Eye (tissue), 1 donor: ENCODE measurements at places on chromosomes 2 and 18.

- no peak for DNase-seq
These were observed 27.4 kb downstream of the HS6ST1 start for GRCh38 chr2:128291161-128291843.

DNA sequence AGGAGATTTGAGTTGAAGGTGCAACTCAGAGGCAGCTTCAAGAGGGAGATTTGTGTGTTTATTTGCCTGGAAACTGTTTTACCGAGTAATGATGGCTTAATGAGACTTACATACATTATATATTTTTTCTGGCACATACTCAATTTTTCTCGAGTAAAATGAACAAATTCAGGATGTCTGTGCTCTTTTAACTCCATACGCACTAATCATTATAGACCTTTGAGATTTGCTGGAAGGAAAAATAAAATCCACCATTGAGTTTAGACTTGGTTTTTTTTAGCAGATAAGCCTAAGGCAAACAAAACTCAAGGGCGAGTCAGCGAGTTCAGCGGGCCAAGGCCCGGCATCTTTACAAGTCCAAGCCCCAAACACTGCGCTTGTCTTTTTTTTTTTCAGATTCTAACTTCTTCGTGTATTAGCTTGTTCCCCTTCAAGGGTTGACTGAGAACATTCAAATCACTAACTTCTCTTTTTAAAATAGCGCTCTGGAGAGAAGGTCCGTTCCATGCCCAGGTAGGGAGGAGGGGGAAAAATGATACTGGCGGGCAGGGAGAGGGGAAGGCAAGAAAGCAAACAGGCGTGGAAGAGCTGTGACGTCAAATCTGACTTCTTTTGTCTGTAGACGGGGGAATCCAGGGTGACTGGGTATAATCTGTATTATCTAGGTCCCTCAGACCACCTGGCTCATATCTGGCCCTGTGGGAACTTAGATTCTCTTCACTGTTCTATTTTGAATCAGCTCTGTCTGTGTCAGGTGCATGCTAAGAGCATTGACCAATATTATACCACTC, 72.7 kb upstream of the MAP3K20 start:
- peak; percentile 6 for DNase-seq

DNA sequence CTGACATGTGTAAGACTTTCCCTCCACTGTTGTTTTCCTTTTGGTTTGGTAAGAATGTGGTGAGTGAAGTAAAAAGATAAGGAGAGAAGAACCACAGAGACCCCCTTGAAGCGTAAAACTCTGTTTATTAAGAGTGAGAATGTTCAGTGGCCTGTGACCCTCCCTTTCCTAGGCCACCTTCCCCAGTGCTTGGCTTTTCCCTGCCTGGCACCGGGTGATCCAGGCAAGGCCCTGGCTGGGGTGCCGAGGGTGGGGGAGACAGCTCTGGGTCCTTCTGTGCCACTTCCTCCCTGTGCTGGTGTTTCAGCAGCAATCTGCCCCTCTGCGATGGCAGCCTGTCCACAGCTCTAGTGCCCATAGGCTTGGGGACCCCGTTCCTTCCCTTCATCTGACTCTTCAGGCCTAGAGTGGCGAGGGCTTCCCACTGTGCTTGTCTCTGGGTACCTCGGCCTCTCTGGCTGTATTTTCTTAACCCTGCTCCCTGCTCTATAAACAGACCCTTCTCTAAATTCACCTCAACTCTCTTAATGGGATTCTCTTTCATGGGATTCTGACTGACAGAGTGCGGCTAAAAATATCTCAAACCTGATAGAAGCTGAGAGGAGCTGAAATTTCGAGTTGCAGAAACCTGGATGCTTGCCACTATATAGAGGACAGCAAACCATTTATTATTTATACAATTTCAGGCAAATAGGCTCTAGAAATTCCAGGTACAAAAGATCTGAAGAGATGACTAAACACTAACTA, 461.0 kb downstream of the DLGAP1 start:
- no peak for DNase-seq

GRCh38 chr2:71951718-71952404, 195.8 kb downstream of the CYP26B1 start:
- DNase-seq = no peak

- DNase-seq = peak; percentile 12
These were observed 246.8 kb downstream of the TMEM182 start for GRCh38 chr2:103008586-103008985.

GRCh38 chr18:34847408-34847807, 137.3 kb downstream of the DTNA start:
- no peak for DNase-seq

DNA sequence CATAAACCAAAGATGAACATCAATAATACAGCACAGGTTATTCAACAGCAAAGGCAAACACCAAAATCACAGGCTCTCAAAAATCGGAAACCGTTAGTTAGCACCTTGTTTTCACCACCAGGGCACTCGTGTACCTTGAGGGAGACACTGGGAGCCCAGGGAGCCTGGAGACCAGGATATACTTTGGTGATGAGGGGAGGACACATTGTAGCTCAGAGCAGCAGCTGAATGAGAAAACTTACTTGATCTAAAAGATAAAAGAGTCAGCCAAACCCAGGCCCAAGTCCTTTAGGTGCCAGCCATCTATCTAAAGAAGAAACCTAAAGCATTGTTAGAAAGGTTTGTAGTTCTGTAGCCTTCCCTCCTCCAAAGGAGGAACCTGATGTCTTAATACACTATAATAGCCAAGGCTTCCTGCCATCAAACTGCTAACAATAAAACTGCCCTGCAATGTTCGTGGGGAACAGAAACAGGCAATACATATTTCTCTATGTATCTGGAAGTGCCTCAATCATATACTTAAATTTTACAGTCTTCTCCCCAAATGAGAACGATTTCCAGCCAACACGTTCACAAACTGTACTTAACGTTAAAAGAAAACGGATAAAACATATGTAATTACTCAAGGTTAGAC, 19.3 kb downstream of the BCL11A start:
- peak; percentile 30 for DNase-seq

- DNase-seq = no peak
These were observed 134.8 kb downstream of the SLC8A1 start for GRCh38 chr2:40317046-40317445.

DNA sequence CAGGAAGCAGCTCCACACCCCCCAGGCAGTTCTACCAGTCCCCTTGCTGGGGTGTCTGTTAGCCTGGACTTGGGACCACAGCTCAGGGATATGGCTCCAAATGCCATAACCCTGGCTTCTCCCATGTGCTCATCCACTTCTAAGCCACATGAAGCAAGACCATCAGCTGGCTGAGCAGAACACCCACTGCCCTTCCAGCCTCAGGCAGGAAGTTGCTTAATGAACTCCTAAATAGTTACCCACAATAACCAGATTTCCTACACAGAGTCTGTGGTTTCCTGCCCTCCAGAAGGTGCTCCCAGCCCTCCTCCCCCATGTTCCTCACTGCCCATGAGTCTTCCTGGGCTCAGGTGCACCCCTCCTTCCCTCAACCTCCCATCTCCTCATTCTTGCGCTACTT, 98.3 kb upstream of the EPC2 start:
- DNase-seq = no peak

DNA sequence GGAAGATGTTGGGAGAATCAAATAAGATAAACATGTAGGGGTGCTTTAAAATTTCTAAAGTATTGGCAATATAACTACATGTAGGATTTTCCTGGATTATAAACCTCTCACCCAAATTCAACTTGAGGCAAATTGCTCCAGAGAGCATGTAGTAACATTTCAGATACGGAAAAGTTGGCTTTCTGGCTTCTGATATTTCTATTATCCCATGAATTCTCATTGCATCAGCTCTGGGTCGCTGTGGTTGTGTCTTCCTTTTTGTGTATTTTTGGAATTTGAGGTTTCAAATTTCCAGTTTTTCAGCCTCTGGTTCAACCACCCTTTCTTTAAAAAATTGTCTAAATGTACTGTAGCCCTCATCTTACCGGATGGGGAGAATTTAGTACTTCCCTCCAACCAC, 32.3 kb downstream of the TGIF1 start:
- DNase-seq = no peak

GRCh38 chr2:29025711-29026110, 44.6 kb downstream of the TOGARAM2 start:
- no peak for DNase-seq

DNA sequence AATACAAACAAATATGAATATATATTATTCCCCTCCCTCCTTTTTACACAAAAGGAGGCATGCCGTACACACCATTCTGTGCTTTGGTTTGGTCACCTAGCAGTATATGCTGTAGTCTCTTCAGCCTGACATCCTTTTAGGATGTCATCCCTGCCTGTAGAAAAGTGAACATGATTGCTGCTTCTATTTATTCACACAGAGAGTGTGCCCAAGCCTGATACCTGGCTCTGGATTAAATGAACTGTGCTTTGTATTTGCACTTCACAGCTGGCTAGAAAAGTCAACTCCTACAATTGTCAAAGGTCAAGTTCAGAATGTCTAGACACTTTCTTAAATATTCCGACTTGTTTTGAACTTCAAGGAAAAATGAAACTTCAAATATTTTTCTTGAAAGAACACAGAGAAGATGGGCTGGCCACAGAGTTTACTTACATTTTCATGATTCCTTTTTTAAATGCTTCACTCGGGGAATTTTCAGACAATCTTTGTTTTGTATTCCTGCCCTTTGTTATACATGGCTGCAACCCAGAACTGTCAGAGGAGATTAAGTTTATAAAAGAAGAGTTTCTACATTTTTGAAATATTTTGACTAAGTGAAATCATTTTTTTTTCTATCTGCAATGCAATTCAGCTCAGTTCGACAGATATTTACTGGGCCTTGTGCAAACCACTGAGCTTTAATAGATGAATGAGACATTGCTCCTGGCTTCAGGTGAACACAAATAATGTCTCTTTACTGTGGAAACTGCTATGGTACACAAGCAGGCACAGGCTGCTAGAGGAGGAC, 33.5 kb downstream of the DAPL1 start:
- DNase-seq = peak; percentile 87

GRCh38 chr18:24080861-24081260, 58.0 kb upstream of the CABYR start:
- no peak for DNase-seq

DNA sequence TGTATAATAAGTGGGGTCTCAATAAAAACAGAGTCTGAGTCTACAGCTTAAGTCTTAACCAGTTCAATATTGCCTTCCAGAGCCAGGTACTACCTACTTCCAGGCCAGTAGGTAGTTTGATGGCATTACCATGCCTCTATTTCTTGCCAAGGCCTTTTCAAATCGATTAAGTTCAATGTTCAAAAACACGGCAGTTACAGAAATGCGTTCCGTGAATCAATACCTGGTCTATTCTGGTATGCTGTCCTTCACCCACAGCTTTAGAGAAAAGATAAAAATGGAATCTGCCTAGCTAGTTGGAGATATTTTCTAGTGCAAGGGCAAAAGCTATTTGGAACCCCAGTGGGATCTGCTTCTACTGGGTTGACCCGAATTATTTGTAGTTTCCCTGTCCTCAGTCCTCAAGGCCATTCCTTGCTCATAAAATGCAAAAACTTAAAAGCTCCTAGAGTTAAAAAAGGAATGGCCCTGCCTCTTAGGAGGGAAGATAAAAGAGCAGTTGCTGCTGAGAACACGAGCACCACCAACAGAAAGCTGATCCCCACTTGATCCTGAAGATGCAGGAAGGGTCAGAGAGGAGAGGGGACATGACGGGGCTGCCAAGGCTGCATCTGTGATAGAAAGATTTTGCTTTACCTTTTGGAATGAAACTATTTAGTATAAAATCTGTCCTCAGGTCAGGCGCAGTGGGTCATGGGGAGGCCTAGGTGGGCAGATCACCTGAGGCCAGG, 109.6 kb upstream of the SCG2 start:
- DNase-seq = no peak

GRCh38 chr2:69576880-69577279, 66.7 kb downstream of the AAK1 start:
- DNase-seq = no peak

DNA sequence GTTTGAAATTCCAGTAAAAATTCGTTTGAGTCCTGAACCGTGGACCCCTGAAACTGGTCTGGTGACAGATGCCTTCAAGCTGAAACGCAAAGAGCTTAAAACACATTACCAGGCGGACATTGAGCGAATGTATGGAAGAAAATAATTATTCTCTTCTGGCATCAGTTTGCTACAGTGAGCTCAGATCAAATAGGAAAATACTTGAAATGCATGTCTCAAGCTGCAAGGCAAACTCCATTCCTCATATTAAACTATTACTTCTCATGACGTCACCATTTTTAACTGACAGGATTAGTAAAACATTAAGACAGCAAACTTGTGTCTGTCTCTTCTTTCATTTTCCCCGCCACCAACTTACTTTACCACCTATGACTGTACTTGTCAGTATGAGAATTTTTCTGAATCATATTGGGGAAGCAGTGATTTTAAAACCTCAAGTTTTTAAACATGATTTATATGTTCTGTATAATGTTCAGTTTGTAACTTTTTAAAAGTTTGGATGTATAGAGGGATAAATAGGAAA, 80.7 kb downstream of the ACSL3 start:
- no peak for DNase-seq

DNA sequence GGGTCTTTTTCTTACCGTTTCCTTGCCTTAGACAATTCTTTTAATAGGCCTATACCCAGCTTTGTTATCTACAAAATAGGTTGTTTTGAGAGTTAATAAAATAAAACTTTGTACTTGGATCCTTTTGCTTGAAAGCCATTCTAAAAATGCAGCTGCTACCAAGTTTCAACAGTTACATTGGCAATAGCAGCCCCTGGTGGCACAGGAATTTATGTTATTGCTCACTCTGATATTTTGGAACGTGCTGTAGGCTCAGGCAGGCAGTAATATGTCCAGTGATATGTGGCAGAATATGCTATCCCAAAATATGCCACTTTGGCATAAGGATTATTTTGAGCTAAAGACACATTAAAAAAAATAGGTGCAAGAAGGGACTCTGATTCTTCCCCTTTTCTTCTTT, 6.7 kb upstream of the COMMD1 start:
- DNase-seq = no peak

DNA sequence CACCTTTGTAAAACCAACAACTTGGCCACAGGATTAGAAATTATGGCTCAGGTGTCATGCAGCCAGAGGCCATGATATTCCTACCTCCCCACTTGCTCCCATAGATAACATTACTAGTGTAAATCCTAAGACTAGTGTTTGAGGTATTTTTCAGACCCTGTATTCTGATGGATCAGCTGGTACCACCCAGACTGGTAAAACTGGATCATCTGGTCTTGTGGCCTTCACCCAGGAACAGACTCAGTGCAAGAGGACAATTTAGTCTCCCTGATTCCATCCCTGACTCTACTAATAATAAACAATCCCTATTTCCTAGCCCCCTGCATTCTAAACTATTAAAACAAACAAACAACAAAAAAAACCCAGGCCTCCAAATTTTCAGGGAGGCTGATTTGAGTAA, 121.0 kb downstream of the ALPK2 start:
- no peak for DNase-seq

- DNase-seq = no peak
These were observed 14.9 kb upstream of the MC5R start for GRCh38 chr18:13809043-13809430.

DNA sequence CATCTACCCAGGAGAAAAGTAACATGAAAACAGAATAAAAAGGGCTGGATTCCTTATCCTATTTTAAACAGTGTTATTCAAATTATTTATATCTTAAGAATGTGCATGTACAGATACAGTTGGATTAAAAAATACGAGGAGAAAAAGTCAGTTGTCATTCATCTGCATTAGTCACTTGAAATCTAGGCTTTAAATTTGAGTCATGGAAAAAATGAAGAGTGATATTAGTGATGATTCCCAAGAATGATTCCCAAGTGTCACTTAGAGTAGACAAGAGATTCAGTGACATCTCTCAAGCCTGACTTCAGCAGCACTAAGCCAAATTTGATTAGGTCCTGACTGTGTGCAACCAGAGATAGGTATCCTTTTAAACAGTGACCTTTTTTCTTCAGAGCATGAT, 394.2 kb downstream of the IRS1 start:
- no peak for DNase-seq

GRCh38 chr2:216348756-216349308, 23.5 kb downstream of the MARCHF4 start:
- peak; percentile 18 for DNase-seq
